NCI-H446 (cell line): ENCODE measurements at places on chromosomes 3 and 15.

- DNase-seq: peak; percentile 25
Observed at GRCh38 chr15:52021128-52021671, 2.2 kb downstream of the MAPK6 start.

- no peak for DNase-seq
Observed at GRCh38 chr3:72452745-72453144, 395.5 kb downstream of the SHQ1 start.

GRCh38 chr3:143134471-143134870, 14.9 kb downstream of the CHST2 start:
- DNase-seq: peak; percentile 36

DNA sequence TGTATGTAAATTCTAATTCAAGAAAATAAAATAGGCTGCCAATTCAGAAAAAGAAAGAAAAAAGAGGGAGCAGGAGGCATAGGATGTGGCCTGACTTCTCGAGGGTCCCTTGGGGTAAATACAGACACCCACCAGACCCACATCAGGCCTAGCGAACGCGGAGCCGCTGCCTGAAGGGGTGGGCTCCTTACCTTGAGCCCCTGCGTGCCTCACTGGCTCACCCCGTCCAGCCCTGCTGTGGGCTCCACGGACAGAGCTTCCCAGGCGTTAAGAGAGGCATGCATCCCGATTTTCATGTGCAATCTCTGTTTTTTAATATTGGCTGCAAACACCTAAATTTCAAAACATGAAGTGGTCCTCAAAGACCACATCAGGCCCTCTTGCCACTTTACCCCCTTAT, 257.8 kb downstream of the PLCL2 start:
- no peak for DNase-seq

- no peak for DNase-seq
Observed at GRCh38 chr3:179166561-179167201, 18.5 kb downstream of the PIK3CA start.

DNA sequence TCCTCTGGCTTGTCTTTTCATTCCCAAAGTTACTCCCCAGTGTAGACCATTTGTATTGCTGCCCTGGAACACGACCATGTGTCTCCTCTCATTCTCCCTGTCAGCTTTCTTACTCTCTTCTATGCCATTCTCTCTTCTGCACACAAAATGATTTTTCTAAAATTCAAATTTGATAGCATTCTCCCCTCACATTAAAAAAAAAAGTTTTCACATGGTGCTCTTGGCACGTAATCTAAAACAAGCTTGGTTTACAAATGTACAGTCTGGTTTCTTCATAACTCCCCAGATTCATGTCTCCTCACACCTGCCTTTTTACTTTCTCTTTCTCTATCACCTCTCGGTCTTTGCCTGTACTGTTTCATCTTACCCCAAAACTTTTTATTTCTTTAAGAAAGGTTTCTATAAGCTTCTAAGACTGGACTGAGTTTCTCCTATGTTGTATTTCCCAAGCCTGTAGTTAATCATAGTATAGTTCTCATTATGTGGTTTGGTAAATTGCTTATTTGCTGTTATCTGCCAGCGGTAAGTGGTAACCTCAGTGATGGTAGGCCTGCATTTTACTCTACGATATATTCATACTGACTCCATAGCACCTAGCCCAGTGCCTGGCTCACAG, 31.2 kb downstream of the BCHE start:
- no peak for DNase-seq

DNA sequence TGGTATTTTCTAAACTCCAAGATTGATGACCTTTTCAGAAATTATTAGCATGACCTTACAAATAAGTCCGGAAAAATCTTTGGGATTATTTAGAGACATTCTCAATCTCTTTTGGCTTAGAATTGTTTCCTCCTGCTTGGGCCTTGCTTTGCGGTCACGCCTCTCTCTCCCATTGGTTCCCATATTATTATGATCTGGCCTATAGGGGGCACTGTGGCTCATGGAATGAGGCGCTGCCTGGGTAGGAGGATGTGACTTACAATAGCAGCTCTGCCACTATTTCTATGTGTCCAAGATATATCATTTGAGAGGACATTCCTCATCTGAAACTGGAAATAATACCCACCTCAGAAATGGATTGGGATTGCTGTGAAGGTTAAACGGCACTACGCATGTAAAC, 464.9 kb downstream of the MFSD1 start:
- DNase-seq: peak; percentile 34

DNA sequence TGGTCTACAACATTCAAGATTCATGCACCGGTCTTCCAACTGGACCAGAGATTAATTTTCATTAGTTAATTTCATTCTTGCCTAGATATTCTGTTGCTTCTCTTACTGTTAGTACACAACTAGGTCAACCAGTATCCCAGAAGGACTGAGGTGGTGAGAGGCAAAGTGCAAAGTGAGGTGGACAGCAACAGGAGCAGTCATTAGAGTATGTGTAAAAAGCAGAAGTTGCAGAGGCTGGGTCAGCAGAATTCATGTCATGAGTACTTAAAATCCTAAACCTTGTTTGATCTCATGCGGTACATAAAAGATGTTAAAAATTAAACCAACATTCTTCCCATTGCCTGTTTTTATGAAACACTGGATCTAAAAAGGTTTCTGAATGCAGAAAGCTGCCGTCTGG, 46.7 kb downstream of the PARP14 start:
- DNase-seq: no peak

DNA sequence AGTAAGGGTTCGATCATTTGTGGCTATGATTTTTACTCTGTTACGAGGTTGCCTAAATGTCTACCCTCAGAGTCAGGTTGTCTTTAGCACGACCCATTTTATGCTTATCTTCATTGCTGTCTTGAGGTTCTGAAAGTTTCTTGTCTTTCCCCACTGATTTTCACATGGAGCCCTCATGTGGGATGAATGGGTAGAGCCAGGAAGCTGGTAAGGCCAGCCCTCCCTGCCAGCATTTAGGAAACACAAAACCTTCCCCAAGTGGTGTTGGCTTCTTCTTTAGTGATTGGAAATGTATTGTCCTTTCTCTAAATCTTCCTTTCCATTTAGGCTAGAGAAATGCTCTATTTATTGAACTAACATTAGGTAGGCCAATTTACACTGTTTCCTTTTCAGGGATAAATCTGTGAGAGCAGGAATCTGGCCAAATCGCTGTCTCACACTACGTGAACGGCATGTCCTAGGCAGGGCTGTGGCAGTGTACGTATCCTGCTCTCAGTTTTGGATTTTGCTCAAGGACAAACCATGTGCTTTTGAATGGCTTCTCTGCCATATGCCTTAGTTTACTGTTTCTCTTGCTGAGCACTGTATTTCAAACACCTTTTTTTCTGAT, 43.7 kb downstream of the MYZAP start:
- no peak for DNase-seq

DNA sequence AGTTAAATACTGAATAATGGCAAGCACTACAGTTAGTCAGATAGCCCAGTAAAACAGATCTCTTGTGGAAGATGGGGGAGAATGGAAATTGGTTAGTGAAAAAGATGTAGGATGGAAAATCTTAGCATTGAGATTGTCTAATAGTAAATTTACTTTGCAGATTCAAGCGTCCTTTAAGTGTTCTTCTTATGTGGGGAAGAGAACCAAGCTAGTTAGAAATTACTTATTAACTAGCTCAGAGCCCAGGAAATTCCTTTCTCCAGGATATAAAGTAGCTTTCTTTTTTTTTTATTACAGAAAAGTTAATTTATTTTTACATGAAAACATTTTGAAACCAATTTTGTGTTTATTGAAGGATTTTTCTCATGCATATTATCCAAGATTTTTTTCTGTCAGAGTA, 36.7 kb downstream of the TIPARP start:
- DNase-seq: no peak

DNA sequence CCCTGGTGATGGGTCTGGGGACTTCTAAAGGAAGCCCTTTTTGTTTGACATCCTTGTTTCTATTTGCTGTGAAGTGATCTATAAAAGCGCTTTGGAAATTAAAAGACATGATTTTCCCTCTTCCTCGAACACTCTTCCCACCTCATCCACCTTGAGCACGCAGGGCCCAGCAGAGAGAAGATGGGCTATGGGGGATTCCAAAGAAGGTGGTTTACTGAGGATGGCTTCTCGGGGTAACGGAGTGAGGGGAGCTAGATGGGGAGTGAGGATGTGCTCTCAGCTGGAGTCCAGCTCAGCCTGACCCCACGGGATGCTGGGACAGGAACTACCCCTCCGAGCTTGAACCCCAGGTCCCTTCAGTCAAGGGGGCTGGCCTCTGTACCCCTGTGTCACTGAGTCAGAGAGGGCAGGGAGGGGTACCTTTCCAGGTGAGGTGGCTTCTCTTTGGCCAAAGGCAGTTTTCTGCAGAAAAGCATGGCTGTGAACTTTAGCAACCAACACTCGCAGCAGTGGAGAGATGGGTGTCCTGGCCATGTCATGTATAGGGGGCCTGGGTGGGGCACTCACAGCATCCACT, 180.7 kb upstream of the SMAD3 start:
- DNase-seq: no peak

- peak; percentile 64 for DNase-seq
Observed at GRCh38 chr15:50145451-50145872, 26.4 kb upstream of the ATP8B4 start.
